Suprapubic skin (tissue), 4 donors: ENCODE measurements at places on chromosomes 13 and 19. TPM values are rescaled to one million over a fixed set of nuclear protein-coding genes. Genes with fewer than 3 reads are reported as not detected.

ACP5 gene
- 18.0 TPM for total RNA-seq

MEIS3 gene
- total RNA-seq = 2.9 TPM

FGF9 gene
- not detected for total RNA-seq

- DNase-seq = no peak
Observed at GRCh38 chr19:43457809-43458208, 7.6 kb downstream of the LYPD3 start.

DNA sequence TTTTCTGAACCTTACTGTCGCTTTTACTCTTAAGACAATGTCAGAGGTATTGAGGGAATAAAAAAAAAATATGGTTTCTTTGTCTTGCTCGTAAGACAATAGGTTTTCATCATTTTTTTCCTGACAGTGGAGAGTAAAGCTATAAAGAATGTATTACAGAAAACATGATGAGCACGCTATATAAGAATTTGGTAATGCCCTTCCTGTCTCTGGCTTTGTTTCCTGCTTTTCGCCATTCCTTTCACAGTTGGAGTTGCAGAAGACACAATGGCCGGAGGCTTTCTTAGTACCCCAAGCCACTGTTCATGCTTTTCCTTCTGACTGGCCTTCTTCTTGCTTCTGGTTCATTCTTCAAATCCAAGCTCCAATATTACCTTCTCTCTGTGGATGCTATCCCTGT lies 101.0 kb upstream of the DACH1 start:
- DNase-seq = no peak

DNA sequence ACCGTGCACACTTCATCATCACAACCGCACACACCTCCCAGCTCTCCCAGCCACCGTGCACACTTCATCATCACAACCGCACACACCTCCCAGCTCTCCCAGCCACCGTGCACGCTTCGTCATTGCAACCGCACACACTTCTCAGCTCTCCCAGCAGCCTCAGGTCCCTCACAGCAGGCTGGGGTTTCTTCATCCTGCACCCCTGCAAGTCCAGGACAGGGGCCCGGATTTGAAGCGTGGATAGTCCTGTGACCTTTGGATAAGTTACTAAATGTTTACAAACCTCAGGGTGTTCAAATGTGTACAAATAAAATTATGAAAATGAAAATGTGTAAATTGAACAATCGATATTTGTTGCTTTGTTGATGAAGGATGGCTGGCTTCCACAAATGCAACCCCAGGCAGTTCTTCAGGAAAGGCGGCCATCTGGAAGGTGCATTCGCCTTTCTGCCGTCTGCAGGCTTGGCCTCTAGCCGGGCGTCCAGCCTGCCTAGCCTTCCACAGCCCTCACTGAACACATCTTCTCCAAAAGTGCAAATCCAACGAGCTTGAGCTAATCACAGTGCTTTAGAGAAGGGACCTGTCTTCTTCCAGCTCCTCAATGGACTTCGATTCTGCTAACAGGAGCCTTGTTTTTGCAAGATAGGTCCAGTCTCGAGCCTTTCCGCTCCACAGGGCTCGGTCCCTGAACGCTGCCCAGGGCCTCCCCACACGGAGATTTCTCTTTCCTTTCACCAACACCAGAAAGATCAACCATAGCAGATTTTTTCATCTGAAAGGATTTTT lies 74.2 kb downstream of the SPACA7 start:
- no peak for DNase-seq

DNA sequence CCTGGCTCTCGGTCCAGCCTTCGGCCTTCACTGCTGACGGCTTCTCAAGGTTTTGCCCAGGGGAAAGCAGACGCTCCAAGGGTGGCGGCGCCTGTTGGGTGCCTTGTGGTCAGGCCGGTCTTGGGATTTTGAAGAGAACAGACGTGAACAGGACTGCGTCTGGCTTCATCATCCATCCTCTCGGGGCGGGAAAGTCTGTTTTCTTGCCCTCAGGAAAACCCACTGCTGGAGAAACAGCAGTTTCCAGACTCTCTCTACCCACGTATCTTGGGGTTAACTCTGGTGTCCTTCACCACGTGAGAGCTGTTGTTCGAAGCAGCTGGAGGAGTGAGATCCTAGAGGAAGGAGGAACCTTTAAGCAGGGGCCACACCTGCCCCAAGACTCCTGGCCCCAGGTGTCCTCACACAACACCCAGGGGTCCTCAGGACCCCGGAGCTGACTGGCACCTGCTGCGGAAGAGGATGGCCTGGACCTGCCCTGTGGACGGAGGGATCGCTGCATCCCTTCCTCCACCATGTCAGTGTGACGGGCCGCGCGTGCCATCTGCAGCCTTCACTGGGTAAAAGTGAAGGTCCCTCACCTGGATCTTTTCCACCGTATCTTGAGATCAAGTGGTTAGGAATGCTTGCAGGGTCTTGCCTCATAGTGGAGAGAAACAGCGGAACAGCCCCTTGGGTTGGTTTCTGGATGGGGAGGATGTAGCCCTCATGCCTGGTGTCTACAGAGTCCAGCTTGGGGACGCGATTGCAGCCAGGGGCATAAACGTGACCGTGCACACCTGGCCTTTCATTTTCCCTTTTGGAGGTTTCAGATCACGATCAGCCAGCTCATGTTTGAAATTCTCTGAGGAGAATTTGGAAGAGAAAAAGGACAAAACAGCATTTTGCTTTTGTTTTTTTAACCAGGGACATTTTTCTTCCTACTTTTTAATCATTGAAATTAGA lies 69.5 kb upstream of the MCF2L start:
- no peak for DNase-seq

DNA sequence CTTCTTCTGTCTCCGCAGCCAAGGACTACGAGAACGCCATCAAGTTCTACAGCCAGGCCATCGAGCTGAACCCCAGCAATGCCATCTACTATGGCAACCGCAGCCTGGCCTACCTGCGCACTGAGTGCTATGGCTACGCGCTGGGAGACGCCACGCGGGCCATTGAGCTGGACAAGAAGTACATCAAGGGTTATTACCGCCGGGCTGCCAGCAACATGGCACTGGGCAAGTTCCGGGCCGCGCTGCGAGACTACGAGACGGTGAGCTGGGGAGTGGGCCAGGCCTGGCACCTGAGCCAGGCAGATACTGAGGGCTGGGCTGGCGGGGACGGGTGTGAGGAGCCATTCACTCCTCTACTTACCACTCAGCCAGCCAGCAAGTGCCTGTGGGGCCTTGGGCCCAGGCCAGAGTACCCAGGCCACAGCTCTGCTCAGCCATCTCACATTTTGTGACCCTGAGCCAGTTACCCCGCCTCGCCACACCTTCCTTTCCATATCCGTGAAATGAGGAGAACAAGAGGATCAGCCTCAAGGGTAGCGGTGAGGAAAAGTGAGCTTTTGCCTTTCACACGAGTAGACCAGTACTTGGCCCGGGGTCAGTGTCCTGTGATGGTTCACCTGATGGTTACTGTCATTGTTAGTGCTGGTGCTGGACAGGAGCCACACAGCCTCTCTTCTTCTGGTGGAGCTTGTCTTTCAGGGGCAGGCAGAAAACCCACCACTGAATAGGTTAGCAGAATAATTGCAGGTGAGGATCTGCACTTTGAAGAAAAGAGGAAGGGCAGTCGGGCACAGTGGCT lies 7.0 kb downstream of the PPP5C start:
- DNase-seq = no peak
